ENCODE measurements at places on chromosomes 11 and 22.

DNA sequence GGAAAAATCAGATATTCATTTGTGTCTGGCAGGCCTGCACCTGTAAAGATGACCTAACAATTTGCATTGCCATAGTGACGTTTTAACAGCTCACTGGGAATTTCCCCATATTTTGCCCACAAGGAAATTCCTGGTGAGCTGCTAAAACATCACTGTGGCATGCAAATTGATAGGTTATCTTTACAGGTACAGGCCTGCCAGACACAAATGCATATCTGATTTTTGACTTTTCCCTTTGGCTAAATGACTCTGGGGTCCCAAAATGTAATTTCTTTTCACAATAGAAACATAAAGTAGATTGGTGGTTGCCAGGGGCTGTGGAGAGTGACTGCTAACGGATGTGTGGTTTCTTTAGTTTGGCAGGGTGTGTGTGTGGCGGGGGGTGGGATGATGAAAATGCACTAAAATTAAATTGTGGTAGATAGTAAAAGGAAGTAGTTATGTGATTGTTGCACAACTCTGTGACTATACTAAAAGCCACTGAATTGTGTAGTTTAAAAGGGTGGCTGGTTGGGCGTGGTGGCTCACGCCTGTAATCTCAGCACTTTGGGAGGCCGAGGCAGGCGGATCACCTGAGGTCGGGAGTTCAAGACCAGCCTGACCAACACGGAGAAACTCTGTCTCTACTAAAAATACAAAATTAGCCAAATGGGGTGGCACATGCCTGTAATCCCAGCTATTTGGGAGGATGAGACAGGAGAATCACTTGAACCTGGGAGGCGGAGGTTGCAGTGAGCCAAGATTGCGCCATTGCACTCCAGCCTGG is 18.5 kb upstream of the FEZ1 start:
- no peak for DNase-seq

DNA sequence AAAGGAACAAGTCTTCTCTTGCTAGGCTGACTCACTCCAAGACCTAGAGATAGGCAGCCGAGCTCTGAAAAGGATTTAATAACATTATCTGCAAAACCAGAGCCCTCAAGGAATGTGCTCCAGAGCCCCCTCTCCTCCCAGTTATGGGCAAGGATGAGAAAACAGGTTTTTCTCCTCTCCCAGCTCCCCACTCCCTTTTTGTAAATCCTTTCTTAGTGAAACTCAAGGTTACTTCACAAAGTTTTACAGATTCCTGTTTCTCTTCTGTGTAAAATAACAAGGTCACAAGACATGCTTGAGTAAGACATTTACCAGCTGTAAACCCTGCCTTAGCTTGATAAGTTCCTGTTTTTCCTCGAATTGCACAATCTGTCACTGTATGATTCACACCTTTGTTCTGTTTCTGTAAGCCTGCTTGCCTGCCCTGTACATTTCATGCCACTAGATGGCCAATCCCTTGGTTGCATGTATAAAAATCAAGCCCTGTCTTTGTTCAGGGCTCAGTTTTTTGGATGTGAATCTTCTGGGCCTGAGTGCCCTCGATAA is 489.4 kb downstream of the KCNA4 start:
- DNase-seq = no peak

DNA sequence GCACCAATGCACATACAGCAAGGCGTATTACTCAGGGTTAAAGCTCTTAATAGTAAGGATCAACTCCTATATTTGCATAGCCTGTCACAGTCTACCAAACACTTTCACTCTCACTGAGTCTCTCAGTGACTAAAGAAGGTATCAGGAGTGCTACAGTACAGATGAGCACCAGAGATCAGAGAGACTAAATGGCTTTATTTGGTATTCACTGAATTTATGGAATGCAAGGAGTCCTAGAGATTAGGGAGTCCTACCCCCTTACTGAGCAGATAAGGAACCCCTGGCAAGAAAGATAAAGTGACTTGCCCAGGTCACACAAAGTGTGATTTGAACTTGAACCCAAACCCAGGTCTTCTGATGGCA is 396.4 kb upstream of the CCDC90B start:
- DNase-seq = no peak

- DNase-seq = no peak
These were observed 1.4 kb upstream of the OVOL1 start for GRCh38 chr11:65785319-65786007.

- no peak for DNase-seq
These were observed 2.3 kb upstream of the RHOD start for GRCh38 chr11:67054346-67054835.

DNA sequence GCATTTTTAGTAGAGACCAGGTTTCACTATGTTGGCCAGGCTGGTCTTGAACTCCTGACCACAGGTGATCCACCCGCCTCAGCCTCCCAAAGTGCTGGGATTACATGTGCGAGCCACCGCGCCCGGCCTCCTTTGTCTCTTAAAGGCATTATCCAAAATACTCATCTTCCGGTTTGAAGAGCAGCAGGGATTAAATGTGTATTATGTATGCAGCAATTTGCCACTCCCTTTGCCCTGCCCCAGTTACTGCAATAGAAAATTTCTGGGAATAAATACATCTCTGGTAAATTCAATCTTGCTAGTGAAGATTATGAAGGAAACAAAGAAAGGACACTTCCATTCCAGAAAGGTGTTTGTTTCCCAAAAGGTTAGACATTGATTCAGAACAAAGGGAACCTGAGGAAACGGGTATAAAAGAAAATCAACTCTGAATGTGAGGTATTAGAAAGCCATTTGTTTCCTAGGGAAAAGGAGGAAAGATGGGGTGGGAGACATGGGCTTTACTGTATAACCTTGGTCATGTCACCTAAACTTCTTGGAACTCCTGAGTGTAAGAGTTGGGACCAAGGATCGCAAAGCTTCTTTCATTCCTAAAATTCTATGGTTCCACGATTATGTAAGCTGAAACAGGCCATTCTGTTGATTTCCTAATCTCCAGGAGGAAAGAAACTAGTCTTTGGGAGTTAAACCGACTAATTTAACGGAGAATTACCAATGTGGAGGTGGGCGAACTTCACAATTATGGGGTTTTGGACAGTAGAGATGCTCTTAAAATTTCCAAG is 959 bp upstream of the HIPK3 start:
- peak; percentile 62 for DNase-seq

- no peak for DNase-seq
These were observed 41.5 kb upstream of the INCENP start for GRCh38 chr11:62082292-62082657.

GRCh38 chr11:131877246-131877942 is 507.0 kb downstream of the NTM start:
- no peak for DNase-seq

DNA sequence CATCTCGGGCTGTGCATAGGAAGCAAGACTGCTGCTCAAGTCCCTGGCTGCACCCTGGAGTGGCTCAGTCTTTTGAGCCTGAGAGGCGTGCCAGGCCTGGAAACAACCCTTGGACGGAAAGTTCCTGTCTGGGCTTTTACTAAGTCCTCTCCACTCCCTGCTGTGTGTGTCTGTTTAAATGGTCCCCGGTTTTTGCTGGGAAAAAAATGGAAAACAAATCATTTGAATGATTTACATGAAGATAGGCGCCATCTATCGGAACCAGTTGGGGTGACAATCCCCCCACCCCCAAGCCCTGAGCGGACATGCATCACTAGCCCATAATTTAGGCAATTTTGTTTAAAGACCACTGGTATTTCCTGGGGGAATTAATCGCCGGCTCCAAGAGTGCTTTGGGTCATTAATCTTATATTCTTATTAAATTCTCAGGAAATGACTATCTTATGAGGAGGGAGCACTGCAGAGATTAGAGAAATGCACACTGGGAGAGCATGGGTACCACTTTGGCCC is 2.7 kb upstream of the GAB2 start:
- peak; percentile 89 for DNase-seq

GRCh38 chr22:27533105-27533745 is 268.3 kb downstream of the MN1 start:
- peak; percentile 13 for DNase-seq

DNA sequence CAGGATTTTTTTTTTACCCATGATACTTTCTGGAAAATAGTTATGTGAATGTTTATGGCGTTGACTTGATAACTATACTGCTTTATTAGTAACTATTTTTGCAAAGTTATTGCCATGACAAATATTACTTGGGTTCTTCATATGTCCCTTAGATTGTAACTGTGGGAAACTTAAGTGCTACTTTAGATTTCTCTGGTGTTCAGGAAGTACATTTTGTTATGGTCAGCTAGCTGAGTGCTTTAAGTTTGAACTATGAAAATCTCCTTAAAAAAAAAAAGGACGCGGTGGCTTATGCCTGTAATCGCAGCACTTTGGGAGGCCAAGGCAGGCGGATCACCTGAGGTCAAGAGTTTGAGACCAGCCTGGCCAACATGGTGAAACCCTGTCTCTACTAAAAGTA is 42.8 kb downstream of the CSTPP1 start:
- no peak for DNase-seq

- no peak for DNase-seq
These were observed 10.5 kb downstream of the ZMAT5 start for GRCh38 chr22:29756341-29756740.

GRCh38 chr11:89463266-89463780 is 27.9 kb downstream of the NOX4 start:
- DNase-seq = no peak

DNA sequence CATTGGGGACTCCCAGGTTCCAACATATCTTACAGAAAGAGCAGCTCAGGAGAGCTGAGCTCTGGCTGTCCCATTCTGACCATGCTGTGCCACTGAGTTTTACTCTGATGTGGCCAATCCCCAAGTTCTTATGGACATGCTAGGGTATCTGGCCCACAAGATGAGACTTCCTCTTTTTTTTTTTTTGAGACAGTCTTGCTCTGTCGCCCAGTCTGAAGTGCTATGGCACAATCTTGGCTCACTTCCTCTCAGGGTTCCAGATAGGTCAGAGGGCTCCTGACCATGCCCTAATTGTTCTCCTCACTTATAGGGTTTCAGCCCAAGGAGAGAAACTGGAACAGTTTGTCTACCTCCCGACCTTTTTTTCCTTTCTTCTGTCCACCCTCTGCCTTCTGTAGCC is 152.3 kb upstream of the CCDC90B start:
- no peak for DNase-seq

DNA sequence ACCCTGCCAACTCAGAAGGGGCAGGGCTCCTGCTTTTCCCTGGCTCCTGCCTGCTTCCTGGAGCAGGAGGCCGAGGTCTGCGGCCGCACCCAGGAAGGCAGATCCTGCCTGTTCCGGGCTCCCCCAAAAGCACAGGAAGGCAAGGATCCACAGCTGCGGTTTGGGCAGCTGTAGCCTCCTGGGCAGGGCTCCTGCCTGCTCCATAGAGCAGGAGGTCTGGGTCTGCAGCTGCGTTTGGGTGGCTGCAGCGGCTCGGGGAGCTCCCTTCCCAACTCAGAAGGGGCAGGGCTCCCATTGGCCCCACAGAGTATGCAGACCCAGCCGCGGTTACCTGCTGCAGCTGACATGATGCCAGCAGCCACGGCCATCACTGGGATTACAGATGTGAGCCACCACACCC is 5.5 kb downstream of the UPK2 start:
- no peak for DNase-seq

DNA sequence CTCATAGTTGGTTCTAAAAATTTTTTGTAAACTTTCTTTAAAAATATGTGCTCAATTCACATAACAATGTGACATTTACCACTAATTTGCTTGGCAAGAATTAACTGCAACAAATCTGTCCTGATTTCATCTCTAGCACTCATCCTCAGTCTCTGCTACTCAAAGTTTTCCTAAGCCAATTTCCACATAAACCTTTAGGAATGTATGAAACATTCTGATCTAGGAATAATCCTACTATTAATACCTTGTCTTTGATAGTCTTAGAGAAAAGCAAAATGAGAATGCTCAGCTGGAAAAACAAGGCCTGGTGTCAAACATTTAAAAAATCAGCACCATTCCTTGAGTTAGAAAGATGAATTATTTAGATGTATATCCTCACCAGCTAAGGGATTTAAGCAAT is 114.3 kb downstream of the CD44 start:
- DNase-seq = no peak

DNA sequence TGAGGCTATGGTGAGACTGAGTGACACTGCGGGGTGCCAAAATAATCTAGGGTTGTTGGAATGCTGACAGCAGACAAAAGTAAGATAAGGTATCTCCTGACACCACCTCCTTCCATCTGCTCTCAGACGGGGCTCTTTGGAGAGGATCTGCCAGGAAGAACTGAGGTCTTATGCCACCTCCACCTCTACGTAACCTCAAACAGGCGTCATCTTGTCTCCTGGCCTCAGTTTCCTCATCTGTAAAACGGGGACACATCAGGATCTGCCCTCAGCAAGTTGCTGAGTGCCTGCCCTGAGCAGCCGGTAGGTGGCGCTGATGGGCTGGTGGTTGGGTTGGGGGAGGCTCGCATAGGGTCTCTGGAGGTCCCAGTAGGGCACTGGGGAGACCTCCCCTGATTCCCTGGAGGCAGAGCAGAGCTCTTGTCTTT is 1.7 kb upstream of the MYEOV start:
- no peak for DNase-seq

- DNase-seq = no peak
These were observed 137.3 kb downstream of the CACNA1I start for GRCh38 chr22:39707816-39708215.

GRCh38 chr11:131037873-131038272 is 121.6 kb upstream of the SNX19 start:
- DNase-seq = no peak

DNA sequence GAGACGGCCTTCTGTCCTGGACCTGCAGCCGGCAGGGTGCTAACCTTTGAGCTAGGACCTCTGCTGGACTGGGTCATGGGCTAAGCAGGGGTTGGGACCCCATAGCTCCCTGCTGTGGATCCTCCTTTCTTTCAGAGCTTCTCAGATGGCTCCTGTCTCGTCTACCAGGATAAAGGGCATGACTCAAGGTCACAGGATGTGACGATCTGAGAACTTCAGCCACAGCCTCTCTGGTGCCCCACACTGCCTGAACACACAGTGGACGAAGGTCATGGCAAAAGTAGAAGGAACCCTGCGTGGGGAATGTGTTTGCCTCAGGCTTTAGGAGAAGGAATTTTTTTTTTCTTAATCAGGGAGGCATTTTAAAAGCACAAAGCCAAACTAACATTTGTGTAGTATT is 196.7 kb downstream of the TRIM29 start:
- no peak for DNase-seq

GRCh38 chr22:40200795-40201530 is 23.2 kb downstream of the TNRC6B start:
- no peak for DNase-seq

DNA sequence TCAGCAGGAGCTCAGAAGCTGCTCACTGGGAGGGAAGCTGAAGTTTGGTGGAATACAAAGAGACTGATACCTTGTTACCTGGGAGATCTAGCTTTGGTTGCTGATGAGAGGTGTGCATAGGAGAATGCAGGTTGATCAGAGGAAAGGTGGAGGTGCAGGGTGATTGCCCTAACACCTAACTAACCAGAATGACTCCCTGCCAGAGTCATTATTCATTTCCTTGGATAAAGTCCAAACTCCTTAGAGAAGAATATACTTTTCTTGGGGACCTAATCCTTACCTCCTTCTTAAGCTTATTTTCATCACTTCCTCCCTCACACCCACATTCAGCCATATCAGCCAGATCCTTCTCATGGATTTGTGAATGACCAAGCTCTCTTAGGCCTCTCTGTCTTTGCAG is 814.2 kb upstream of the TENM4 start:
- no peak for DNase-seq

GRCh38 chr11:77400775-77401449 is 73.0 kb downstream of the PAK1 start:
- no peak for DNase-seq

Data from NCI-H2227 treated with DMSO at 0.1 percent for 48 hours (cell line).